ENCODE measurements at places on chromosomes 4 and X.

- DNase-seq: no peak
These were observed 25.7 kb downstream of the GUCY1A1 start for GRCh38 chr4:155692361-155692760.

- no peak for DNase-seq
These were observed 161.1 kb downstream of the VEGFC start for GRCh38 chr4:176631611-176632010.

DNA sequence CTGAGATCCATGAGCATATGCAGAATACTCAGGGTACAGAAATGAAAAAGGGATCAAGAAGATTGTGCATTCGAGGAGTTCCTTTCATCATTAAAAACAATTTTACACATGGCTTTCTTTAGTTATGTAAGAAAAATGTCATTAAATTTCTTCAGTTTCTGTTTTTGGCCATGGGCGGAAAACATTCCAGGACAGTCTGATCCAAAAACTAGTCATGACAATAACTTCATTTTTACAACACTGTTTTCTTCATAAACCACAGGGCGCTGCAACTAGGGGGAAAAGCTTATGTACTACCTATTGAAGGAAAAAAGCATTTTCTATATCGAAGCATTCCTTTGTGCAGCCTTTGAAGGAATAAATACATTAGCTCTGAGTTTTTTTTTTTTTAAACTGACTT is 28.2 kb downstream of the IL13RA1 start:
- peak; percentile 27 for DNase-seq

DNA sequence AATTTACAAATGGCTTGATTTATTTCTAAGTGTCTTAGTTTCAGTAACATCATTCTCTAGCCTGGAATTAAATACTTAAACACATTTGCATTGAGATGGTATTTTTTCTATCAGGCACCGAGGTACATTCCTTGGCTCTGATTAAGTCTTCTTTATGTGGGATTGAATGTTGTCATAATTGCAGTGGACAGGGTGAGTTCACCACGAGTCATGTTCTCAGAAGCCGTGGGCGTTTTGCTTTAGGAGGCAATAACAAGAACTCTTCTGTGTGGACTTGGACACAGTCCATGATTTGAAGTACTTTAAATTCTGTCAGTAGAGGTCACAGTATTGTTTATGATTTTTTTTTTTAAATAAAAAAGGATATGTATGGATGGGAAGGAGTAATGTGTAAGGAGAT is 57.1 kb upstream of the EFHC2 start:
- DNase-seq: peak; percentile 49

- DNase-seq: no peak
These were observed 2.2 kb downstream of the CLNK start for GRCh38 chr4:10682397-10682796.

GRCh38 chrX:19860571-19860970 is 26.8 kb downstream of the SH3KBP1 start:
- DNase-seq: no peak

GRCh38 chr4:169601016-169601771 is 11.2 kb downstream of the NEK1 start:
- DNase-seq: no peak

DNA sequence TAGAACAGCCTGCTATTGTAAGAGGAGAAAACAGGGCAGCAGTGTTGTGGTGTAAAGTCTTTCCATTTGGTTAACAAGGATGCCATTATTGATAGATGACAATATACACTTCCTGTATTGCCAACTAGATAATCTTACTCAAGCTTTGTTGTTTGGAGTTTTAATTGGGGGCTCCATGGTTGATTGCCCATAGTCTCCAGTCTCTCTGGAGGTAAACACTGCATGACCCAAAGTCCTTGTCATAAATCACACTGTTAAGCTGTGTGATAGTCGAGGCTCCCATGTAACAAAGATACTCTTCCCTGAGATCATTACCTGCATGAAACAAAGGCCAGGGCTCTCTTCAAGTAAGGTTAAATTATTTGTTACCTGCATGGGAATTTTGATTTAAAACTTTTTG is 394.6 kb downstream of the C4orf33 start:
- DNase-seq: no peak

GRCh38 chrX:45900766-45901615 is 644.2 kb downstream of the ZNF674 start:
- DNase-seq: peak; percentile 8

DNA sequence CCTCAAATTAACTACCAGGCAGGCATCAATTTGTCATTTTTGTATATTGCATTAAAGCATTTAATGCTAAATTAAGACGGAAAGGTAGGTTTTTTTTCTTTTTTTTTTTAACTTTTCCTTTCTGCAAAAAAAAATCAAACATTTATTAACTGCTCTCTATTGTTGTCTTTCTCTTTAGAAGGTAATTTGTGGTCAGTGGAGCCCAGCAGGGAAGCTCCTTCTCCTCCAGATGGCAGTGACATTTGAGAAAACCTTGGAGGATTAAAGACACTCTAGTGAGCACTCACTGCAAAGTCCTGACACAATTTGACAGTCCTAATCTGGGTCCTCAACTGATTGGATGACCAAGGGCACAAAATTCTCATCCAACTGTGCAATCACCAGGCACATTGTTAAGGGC is 102.4 kb downstream of the SLIT2 start:
- no peak for DNase-seq

- no peak for DNase-seq
These were observed 104.5 kb upstream of the LNX1 start for GRCh38 chr4:53695540-53696463.

GRCh38 chrX:31053621-31054020 is 18.2 kb downstream of the FTHL17 start:
- DNase-seq: no peak

GRCh38 chr4:66949419-66949818 is 595.9 kb downstream of the CENPC start:
- no peak for DNase-seq

- peak; percentile 41 for DNase-seq
These were observed 156.6 kb upstream of the CTSO start for GRCh38 chr4:156109943-156110900.

- no peak for DNase-seq
These were observed 122.4 kb upstream of the NAP1L5 start for GRCh38 chr4:88819818-88820697.

DNA sequence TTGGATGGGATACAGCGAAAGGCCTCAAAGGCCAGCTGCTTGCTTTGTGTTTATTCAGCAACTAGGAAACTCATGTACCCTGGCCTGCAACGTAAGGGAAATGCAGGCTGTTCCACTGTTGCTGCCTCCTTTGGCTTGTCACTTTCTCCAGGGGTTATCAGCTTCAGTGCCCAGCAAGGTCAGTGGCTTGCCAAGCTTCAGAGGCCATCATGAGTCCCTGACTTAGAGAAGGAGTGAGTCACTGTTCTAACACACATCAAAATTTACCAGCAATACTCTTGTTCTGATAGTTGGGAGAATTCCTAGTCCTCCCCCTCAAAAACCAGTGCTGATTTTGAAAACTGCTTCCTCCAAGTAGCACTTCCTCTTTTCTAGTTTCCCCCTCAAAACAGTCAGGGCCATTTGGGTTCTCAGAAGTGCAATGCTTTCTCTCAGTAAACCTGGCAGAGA is 250.8 kb downstream of the ARHGAP24 start:
- DNase-seq: no peak

DNA sequence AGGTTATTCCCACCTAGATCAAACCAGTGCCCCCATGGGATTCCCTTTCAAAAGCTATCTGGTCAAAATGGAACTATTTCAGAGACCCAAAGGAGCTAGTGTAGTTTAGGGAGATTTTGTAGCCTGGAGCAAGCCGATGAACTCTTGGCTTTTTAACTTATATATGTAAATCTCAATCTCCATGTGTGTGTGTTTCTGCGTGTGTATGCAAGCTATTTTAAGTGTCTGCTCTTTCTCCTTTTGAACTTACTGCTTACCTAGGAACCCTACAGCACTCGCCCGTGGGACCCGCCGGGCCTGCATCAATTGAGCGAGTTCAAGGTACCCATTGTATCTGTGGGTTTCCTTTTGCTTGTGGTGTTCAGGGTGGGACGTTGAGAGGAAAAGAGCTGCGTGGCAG is 10.4 kb downstream of the CSTF2 start:
- DNase-seq: no peak

- peak; percentile 53 for DNase-seq
These were observed 52.6 kb downstream of the HPRT1 start for GRCh38 chrX:134512566-134512965.

DNA sequence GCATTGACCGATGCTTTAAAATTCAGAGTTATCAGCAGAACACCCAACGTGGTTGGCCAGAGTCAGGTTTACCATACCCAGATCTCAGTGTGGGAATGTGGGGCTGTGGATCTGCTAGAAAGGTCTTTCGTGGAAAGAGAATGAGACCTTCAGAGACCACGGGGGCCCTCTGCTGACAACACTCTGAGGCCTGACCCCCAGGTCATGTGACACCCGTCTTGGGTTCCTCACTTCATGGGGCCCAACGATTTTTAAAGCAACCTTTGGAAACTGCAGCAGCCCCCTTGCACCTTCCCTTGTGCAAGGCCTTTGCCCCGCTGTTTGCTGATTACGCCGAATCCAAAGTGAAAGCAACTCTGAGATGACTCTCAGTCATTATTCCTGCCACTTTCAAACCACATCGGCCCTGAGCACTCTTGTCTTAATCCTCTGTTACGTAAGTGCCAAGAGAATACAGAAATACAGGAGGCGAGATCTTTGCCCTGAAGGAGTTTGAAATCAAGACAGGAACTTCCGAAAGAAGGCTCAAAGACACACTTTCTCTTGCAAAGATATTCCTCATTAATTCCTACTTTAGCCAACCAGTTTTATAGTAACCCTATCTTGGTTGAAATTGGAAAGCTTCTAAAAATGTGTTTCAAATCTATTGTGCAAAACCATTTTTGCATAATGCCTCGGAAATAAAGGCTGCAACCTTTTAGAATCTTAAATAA is 88.3 kb downstream of the EVC2 start:
- no peak for DNase-seq

- peak; percentile 41 for DNase-seq
These were observed 95.7 kb upstream of the AFAP1 start for GRCh38 chr4:8035371-8035780.

DNA sequence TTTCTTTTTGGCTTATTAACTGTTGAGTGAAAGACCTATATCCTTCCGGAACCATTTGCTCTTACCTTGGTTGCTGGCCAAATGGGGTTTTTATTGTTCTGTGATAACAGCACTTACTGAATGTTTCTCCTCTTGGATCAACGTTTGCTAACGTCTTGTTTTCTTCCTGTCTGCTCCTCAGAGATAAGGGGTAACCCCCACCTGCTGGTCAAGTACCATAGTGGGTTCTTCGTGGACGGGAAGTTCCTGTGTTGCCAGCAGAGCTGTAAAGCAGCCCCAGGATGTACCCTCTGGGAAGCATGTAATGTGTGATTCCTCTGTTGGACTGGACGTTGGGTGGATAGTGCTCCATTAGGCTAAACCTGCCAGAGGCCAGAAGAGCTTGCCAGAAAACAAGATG is 15.3 kb downstream of the BMX start:
- DNase-seq: no peak

DNA sequence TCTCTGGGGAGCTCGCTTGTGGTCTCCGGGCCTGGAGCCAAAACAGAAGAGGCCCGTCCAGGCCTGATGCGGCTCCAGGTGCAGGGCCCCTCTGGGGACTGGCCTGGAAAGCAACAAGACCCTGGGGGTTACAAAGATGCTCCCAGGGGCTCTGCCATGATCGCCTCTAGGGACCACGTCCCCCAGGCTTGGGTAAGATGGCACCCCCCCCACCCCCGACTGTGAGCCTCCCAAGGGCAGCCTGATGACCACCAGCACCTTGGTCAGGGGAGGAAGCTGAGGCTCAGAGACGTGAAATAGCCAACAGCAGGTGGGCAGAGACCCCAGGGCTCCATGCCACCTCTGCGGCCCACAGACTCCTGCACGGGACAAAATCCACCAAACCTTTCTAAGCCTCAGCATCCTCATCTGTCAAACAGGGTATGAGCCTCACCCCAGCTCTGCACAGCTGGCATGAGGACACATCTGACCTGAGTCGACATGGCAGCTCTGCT is 25.4 kb downstream of the C4orf50 start:
- no peak for DNase-seq

- peak; percentile 62 for DNase-seq
These were observed 466.6 kb downstream of the INPP4B start for GRCh38 chr4:142379277-142380051.

GRCh38 chr4:145387079-145387478 is 94.6 kb upstream of the SMAD1 start:
- DNase-seq: no peak

DNA sequence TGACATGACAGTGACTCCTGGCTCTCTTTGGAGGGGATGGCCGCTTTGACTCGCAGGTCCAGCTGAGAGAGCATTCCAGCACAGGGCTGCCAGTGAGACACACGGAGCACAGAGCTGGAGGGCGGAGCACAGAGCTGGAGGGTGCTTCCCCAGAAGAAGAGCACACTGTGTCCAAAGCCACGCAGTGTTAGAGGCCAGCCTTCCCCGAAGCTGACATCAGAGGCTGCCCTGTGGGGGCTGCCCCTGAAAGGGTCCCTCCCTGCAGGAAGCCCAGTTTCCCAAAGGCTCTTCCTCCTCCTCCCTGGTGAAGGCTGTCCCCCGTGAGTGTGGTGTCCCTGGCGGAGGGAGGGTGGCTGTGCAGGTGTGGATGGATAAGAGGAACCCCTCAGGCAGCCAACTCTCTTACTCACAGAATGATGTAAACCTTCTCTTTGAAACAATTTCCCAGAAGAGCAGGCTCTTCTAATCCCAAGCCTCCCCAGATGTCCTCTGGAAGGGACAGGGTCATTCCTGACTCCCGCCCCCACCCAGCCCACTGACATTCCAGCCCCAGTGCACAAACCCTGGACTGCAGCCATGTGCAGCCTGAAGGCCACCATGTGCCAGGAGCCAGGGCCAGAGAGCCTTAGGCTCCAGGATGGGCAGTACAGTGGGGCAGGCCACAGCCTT is 53.4 kb downstream of the PSAPL1 start:
- DNase-seq: peak; percentile 55

- no peak for DNase-seq
These were observed 29.5 kb downstream of the TMPRSS11A start for GRCh38 chr4:67933755-67934154.

DNA sequence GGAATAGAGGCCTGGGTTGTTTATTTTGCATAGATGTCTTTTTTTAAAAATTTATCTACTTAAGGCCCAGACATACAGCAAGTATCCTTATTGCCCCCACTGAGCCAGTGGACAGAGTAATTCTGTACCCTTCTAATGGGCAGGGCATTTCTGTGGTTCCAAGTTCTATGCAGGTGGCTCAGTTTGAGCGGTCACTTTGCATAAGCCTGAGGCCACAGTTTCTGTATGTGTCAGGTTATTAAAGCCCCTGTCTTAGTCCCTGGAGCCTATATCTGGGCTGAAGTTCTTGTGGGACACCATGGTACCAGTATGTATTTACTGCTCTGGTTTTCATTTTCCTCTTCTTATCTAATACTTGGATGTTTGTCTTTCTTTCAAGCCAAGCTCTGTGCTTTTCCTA is 168.8 kb downstream of the MID1IP1 start:
- no peak for DNase-seq
